Right cardiac atrium (tissue), 5 donors: ENCODE measurements at places on chromosomes 5 and 9.

DNA sequence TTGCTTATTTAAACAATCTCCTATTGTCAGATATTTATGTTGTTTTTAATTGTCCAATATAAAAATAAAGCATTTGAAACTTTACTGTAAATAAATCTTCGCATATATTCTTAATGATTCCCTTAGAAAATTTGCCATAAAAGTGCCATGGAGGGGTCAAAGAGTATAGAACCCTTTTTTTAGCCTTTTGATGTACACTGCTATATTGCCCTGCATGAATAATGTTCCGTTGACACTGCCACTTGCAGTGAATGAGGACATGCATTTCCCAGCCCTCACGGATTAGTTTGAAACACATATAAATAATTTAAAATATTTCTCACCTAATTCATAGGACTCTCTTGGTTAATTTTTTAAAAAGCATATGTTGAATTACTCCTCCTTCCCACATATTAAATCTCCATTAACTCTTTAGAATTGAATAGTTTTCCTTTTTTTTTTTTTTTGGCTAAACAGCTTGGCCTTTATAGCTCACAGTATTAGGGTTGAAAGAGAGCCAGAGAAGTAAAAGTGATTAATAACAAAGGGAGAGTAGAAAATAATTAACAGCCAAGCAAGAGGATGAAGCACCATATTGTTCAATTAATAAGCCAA lies 129.8 kb upstream of the SGCD start:
- DNase-seq = no peak

GRCh38 chr9:32596936-32597335 lies 24.0 kb upstream of the NDUFB6 start:
- no peak for DNase-seq

- no peak for DNase-seq
Measured at GRCh38 chr9:116005205-116005604, 148.4 kb upstream of the PAPPA start.

GRCh38 chr5:175340180-175340579 lies 103.8 kb downstream of the DRD1 start:
- DNase-seq = no peak

DNA sequence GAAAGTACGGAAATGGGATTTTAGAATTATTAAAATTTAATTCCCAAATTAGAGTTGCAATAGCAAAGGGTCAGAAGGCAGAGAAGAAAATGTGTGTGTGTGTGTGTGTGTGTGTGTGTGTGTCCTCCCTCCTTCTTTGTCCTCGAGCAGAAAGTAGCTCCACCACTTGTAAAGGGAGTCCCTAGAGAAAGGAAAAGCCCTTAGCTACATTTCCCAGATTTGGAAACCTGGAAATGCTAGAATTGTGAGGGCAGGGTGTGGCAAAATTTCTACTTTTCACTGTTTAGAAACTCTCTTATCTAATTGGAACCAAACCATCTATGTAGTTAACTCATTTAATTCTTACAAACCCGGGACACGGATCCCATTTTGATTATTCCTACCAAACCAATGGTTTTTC lies 33.2 kb upstream of the LIFR start:
- no peak for DNase-seq

DNA sequence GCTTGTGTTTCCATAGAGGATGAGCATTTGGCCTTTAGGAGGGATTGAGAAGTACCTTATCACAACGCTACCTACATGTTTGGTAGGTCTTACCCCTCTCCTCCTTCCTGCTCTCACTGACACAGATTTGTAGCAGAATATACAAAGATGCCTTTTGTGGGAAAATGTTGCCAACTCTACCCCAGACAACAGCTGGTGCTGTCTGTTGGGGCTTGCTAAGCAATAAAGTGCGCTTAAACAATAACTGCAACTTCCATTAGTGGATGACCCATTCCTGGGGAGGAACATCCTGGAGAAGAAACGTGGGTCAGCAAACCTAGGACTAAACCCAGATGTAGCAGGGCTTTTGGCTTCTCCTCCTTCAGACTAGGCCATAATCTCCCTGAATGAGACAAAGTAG lies 174.3 kb downstream of the EFNA5 start:
- DNase-seq = no peak

DNA sequence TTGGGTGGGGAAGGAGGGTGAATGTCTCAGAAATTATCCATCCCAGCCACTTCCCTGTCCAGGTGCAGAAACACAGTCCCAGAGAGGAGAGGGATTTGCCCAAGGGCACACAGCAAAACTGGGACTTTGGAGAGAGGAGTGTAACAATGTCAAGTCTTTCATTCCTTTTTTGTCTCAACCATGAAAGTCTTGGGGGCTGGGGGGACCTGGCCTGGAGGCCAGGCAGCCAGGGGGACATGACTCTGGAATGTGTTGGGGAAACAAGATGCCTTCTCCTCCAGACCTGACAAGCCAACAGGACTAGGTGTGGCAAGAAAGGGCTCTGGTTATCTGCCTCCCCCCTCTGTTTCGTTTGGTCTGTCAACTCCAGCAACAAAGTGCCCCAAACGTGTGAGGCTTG lies 13.9 kb upstream of the HAND1 start:
- DNase-seq = no peak

GRCh38 chr5:57349214-57349613 lies 133.4 kb downstream of the ACTBL2 start:
- DNase-seq = no peak

- no peak for DNase-seq
Measured at GRCh38 chr9:34086864-34087263, 38.2 kb upstream of the UBAP2 start.

- DNase-seq = peak; percentile 85
Measured at GRCh38 chr9:127884427-127884911, 7.0 kb upstream of the AK1 start.

GRCh38 chr5:139014726-139015125 lies 139.6 kb upstream of the LRRTM2 start:
- DNase-seq = no peak

- DNase-seq = no peak
Measured at GRCh38 chr5:55852503-55852902, 1.3 kb downstream of the IL31RA start.

GRCh38 chr5:145574889-145575573 lies 260.1 kb downstream of the PRELID2 start:
- no peak for DNase-seq

GRCh38 chr9:1050125-1050895 lies at the start of gene DMRT2:
Gene DMRT2 (plus strand): TSS chr9:1050357. CDS start chr9:1051614, 1,257 bp downstream.
- peak; percentile 93 for DNase-seq

DNA sequence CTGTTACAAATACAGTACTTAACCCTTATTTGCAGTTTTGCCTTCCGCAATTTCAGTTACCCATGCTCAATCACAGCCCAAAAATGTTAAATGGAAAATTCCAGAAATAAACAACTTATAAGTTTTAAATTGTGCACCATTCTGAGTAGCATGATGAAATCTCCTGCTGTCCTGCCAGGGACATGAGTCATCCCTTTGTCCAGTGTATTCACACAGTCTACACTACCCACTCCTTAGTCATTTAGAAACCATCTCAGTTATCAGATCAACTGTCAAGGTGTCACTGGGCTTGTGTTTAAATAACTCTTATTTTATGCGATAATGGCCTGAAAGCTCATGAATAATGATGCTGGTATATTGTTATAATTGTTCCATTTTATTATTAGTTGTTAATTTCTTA lies 95.8 kb downstream of the PLCXD3 start:
- DNase-seq = peak; percentile 67

DNA sequence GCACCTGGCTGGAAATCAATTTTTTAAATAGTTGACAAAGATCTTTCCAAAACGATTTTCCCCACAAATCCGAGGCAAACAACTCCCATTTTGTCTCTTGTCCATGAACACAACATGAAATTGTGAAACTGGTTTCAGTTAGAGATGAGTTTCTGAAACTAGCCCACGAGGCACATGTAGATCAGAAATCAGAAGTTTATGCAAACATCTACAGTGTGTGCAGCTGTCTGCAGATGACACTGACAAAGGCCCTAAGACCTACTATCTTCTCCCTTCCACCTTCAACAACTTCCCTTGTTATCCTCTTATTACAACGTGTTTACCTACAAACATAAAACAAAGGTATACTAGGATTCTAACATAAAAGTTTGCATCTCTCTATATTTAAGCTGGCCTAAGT lies 183.3 kb downstream of the DIRAS2 start:
- no peak for DNase-seq

DNA sequence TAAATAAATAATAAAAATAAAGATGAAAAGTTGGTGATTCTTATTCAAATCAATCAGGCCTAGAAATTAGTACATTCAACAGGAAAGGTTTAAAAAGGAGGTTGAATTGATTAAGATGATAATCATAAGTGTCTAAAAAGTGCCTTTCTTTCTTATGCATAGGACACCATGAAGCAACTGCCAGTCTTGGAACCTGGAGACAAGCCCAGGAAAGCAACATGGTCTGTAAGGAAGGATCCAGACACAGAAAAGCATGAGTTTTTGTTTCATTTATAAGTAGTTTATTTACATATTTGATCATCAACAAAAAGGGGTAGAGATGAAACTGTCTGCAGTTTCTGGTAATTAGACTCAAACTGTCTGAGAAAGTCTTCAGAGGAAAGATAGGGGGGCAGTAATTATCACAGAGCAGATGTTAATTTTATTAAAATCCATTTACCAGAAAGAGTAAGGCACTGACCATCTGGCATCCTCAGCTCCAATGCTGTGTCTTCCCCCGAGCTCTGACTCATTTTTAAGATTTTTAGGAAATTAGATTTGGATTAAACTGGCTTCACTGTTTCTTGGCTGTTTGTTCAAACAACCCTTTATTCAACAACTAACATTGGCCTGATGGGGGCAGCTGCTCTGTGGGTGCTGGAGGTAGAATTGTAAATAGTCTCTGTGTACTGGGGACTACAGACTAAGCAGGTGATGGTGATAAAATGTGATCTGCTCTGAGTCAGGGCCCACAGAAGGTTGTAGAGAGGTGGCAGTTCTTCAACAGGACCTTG lies 2.7 kb downstream of the RABEPK start:
- no peak for DNase-seq

DNA sequence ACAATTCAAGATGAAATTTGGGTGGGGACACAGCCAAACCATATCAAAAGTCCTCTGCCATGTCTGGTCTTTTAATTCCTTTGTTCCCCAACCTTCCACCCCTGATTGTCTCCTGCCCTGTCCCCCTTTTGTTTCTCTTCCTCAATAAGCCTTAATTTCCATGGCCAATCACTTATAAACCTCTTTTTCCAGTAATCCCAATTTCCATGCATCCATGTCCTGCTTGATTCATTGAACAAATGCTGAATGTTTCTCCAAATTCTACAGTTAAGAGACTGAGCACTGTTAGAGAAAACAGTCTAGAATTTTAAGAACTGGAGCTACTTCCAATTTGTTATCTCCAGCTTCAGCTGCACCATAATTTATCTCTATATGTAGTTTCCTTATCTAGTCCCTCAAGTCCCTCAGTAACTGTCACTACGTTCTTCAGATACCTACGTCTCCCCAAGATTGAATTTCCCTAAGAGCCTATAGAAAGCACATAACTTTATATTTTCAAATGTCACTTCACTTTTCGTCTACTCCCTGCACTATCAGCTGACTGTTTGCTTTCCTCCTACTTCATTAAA lies 34.2 kb downstream of the TARS1 start:
- no peak for DNase-seq

DNA sequence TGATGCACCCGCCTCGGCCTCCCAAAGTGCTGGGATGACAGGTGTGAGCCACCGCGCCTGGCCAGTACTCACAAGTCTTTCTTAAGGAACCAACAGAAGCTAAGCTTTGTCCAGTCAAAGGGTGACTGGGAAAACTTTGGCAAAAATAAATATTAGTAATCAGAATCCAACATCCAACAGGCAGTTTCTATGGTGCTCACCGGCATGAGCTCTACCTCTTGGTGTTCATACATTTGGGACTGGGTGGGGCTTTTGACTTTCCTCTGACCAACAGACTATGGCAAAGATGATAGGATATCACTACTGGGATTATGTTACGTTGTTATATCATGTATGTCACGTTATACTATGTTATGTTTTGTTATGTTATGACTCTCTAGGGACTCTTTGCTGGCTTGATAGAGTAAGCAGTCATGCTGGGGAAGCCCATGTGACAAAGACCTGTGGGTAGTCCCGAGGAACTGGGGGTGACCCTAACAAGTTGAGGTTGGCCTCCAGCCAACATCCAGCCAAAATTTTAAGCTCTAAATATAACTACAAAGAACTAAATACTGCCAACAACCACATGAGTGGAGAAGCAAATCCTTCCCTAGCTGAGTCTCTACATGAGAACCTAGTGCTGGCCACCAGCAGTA lies 6.0 kb downstream of the RASGEF1C start:
- DNase-seq = no peak

- no peak for DNase-seq
Measured at GRCh38 chr9:99352826-99353225, 130.7 kb downstream of the SEC61B start.

DNA sequence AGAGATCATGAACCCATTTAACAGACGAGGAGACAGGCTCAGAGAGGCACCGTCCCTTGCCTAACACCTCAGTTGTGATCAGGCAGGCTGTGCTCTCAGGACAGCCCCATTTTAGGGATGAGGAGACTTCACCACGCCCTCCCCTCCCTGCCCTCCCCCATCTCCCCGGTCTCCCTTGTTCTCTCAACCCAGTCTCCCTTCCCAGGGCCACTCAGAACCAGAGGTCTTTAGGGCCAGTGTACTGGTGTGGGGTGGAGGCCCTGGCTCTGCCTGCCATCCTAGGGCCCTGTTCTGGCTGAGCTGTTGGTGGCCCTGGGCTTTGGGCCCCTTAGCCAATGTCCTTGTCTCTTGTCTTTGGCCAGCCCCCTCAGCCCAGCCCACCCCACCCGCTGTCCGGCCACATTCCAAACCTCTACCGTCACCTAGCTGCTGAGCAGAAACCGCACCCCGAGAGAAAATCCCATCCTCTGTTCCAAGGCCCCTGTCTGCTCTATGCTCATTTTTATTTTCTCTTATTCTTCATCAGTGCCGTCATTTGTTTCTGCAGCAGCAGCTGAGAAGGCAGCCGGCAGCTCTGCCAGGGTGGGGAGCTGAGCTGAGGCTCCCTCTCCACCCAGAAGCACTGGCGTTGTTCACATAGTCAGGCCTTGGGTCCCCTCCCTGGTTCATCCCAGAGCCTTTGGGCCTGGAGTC lies 33.9 kb downstream of the OLFML2A start:
- DNase-seq = no peak

DNA sequence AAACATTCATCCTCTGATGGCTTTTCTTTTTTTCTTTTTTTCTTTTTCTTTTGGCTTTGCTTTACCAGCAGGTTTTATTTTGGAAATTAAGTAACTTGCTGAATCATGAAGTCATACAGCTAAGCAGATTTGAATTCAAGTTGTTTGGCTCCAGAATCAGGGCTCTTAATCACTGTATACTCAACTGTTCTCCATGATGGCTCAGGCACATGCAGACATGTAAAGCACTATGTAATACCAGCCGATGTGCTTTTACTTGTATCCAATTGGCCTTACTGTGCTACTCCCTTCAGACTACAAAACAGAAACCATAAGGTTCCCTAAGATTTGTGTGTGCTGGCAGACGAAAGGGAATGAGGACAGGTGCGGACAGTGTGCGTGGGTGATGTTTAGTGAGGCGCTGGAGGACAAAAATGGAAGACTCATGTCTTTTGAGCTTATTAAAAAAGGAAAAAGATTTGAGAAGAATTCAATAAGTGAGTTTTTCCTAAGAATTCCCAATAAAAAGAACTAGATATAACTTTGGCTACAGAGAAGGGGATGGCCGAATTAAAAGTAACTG lies 44.7 kb upstream of the OTP start:
- DNase-seq = no peak

- no peak for DNase-seq
Measured at GRCh38 chr9:129507805-129508204, 113.1 kb downstream of the C9orf50 start.
